ENCODE measurements at places on chromosomes 6 and 20. TPM values are rescaled to one million over a fixed set of nuclear protein-coding genes. Genes with fewer than 3 reads are reported as not detected.

DNA sequence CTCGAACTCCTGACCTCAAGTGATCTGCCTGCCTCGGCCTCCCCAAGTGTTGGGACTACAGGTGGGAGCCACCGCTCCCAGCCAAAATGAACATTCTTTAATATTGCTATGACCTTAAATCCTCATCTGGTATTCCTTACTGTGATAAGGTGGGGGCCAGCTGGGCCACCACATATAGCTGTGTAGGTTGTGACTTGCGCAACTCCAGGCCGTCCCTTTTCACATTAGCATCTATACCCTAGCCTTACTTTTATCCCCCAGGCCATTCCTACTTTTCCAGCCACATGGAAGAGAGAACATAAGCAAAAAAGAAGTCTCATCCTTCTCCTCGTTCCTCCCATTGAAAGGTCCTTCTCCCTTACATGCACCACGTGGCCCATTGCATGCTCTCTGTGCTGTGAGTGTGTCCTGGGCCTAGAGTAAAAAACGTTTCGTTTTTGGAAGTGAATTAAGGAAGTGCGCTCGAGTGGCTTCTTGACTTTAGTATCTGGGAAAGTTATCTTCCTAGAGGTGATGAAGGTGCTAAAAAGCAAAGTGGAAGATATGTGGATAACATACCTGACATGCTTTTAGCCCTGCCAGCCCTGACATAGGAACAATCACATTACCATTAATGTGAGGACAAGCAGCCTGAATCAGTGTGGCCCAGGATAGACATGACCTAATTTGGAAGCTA lies 56.8 kb upstream of the KIF13A start:
- DNase-seq, result no peak

GRCh38 chr20:48405909-48406308 lies 421.9 kb downstream of the PREX1 start:
- DNase-seq, result no peak

The PKHD1 gene
- polyA plus RNA-seq, result not detected

GRCh38 chr20:62235001-62235776 lies 3.1 kb upstream of the OSBPL2 start:
- no peak for DNase-seq

- DNase-seq, result no peak
Observed at GRCh38 chr20:53723621-53724020, 130.0 kb upstream of the ZNF217 start.

GRCh38 chr20:40319741-40320516 lies 369.1 kb downstream of the MAFB start:
- DNase-seq, result no peak

- no peak for DNase-seq
Observed at GRCh38 chr6:109478222-109478805, 4.7 kb downstream of the ZBTB24 start.

GRCh38 chr6:56380476-56380875 lies 133.1 kb upstream of the COL21A1 start:
- no peak for DNase-seq

DNA sequence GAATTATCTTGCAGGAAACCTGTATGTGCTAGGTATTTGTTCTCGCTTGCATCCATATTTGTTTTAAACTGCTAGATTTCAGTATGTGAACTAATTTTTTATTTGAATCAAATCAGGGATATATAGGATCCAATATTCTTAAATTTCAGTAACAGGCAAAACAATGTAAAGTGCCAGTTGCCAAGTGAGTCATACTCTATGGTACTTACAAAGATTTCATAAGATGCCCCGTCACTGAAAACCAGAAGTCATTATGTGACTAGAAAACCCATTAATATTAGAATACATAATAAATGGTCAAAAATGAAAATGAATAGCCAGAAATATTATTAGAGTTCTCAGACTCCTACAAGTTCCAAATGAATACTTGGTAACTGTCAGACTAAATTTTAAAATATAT lies 481.2 kb downstream of the TFAP2A start:
- peak; percentile 33 for DNase-seq

DNA sequence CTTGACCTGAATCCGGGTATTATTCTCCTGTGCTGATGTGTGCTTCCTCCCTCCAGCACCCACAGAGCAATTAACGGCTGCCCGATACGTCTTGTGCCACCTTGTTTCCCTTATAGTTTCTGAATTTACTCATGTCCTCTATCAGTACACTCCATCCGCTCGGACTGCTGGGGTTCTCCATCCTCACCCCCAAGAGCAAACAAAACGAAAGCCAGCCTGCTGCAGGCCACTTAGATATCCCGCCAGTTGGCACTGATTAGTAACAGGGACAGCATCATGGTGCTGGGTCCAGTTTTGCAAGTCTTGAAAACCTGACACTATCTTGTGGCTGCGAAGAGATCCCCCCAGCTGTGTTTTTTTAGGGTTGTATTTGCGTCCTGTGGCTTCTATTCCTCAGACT lies 71.8 kb downstream of the SSR1 start:
- DNase-seq, result no peak

The ZKSCAN3 gene
- 1.4 TPM for polyA plus RNA-seq

The SOBP gene
- polyA plus RNA-seq, result not detected
